Stimulated activated CD4-positive, alpha-beta T cell treated with anti-CD3 and anti-CD28 coated beads, TNF-alpha, amount 100 ng/mL, for 1 hour (primary cell): ENCODE measurements at places on chromosomes 5 and 9.

DNA sequence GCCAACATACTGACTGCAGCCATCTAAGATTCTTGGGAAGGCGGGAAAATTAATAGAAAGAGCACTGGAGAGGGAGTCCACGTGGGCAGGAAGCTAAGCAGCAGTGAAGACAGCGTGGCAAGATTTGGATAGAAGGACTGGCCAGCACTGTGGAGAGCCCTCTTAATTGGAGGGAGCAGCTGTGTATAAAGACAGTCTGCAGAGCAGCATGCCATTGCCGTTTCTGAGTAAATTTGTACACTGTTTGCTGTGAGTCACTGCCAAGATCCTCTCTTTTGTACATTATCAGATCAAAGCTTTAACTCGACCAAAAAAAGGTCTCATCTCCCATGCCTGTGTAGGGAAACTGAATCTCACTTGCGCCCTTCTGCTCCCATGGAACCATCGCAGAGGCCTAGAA is 45.3 kb downstream of the INSYN2B start:
- DNase-seq, result no peak

DNA sequence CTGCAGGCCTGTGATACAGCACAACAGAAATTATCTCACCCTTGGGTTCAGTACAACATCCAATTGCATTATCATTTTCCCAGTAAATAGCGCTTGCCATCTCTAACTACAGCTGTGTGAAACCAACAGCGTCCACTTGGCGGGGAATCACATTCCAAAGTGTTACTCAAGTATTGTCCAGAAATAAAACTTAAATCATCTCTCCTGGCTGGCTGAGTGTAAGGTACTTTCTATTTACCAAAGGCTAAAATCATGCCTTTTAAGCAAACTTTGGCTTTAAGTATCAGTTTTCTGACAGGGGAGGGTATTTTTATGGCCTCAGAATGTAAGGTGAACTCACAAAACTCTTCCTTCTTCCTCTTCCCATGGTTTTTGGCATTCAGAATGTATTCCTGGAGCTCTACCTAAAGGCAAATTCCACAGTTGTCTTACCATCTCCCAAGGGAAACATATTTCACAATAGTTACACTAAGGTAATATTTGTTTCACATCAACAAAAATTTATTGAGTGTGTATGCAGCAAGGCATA is 205.6 kb upstream of the MPDZ start:
- no peak for DNase-seq

- no peak for DNase-seq
These were observed 459.4 kb downstream of the ANXA1 start for GRCh38 chr9:73611032-73611431.

- no peak for DNase-seq
These were observed 122.2 kb downstream of the AUH start for GRCh38 chr9:91239367-91240111.

- DNase-seq, result no peak
These were observed 64.2 kb upstream of the SMIM23 start for GRCh38 chr5:171721464-171721863.

GRCh38 chr5:149094996-149095395 is 32.1 kb upstream of the SH3TC2 start:
- DNase-seq, result no peak

- no peak for DNase-seq
These were observed 1046.7 kb upstream of the C9orf72 start for GRCh38 chr9:28620011-28620410.

DNA sequence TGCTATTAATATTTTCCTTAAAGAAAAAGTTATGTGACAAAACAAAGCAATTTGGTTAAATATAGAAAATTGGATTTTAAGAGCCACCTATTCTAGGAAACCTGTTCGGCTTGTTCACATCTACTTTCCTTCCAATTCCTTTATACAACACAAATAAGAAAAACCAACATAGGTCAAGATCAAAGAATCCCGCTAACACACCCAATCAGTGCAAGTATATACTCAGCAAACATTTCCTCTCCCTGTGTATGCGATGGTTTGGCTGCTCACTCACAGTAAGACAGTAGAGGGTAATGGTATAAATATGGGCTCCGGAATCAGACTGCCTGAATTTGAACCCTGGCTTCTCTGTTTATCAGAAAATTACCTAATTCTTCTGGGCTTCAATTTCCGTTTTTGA is 757.5 kb upstream of the ZNF608 start:
- no peak for DNase-seq

DNA sequence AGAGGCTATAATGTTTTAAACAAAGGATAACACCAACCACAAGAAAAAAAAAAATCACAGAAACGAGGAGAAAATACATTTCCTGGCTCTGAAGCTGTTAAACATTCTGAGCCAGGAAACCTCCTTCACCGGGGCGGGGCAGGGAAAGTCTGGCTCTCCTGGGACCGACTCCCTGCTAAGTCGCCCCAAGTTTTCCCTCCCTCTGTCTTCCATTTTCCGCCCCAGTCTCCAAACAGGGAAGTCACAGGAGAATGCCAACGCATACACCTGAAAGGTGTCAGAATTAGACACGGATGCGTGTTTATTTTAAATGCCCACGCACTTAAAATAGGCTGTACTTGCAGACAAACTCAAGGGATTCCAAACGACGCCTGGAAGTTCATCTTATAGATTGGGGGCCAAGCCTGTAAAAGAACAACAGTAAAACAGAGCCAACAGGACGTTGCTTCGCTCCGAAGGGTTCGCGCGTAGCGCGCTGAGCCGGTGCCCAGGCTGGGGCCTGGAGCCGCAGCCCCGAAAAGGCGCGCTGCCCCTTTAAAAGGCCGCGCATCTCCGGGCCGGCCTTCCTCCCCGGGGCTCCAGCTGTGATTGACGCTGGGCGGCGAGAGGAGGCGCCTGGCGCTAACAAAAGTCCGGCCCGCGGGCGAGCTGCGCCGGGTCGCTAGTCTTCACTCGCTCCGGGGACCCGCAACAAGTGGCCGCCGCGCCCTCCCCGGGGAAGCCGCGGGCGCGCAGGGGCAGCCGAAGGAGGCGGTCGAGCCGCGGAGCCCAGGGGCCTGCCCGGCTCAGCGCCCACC is at the start of gene FBXL7:
Gene FBXL7 (plus strand): TSS at position 653 of the 797 bp plus-strand sequence.
- DNase-seq, result no peak

GRCh38 chr9:83403527-83404238 is 134.5 kb downstream of the FRMD3 start:
- no peak for DNase-seq

DNA sequence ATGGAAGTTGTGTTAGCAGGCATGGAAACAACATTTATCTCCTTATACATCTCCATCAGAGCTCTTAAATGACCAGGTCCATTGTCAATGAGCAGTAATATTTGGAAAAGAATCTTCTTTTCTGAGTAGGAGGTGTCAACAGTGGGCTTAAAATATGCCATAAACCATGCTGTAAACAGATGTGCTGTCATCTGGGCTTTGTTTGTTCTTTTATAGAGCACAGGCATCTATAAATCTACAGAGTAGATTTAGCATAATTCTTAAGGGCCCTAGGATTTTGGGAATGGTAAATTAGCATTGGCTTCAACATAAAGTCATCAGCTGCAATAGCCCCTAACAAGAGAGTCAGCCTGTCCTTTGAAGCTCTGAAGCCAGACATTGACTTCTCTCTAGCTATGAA is 7.7 kb upstream of the HRCT1 start:
- no peak for DNase-seq

DNA sequence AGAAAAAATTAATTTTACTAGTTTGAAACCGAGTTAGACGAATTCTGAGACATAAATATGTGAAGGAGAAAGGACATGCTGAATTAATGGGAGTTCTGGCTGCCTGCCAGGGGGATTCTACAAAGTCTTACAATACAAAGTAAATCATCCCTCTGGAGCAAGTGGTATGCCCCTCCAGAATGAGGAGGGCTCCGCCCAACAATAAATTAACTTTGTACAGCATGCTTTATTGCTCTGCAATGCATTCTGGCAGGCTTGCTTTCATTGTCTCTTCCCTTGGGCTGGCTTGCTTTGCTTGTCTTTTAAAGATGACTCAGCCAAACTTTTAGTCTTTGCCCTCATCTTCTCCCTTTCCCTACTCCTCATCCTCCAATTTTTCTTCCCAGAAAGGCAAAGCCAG is 11.7 kb upstream of the PCDHB1 start:
- no peak for DNase-seq

- DNase-seq, result no peak
These were observed 122.2 kb downstream of the CEMIP2 start for GRCh38 chr9:71646131-71646530.

- no peak for DNase-seq
These were observed 287.0 kb upstream of the ARRDC3 start for GRCh38 chr5:91670122-91670521.

DNA sequence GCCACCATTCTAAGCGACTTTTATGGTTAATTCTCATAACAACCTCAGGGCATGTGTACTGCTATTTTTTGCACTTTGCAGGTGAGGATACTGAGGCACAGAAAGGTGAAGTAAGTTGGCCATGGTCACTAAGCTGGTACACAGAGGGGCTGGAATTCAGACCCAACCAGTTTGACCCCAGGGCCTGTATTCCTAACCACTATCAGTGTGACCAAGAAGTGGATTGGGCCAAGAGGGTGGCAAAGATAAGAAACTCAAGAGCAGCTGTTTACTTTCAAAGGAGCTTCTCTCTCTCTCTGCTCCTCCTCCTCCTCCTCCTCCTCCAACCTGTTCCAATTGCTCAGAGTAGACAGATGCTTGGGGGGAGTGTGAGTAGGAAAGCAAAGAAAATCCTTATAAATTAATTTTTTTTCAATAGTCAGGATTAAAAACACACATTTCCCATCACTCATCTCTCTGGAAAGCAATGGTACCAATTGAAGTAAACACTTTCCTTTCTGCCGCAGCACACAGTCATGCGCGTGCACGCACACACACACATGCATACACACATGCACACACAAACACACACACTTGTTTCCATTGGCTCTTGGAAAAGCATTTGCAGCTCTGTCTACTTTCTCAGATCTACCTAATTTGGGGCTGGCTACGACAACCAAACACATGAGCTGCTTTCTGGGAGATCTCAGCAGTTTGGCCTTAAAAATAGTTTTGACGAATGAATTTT is 736.7 kb upstream of the WWC1 start:
- DNase-seq, result no peak

DNA sequence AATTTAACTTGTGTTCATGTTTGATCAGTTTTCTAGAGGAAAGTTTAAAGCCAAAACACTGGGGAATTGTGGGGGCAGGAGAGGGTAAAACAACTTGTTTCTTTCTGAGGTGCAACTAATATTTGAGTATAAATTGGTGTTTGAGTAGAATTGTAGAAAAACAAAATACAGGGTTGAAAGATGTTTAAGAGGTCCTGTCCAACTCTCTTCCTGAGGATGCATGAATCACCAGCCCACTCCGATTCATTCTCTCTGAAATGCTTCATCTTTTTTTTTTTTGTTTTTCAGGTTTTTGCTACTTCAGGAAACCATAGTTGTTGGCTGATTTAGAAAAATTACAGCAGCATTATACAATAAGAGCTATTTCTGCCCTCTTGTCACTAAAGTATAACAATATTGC is 42.4 kb upstream of the TMC1 start:
- DNase-seq, result no peak

DNA sequence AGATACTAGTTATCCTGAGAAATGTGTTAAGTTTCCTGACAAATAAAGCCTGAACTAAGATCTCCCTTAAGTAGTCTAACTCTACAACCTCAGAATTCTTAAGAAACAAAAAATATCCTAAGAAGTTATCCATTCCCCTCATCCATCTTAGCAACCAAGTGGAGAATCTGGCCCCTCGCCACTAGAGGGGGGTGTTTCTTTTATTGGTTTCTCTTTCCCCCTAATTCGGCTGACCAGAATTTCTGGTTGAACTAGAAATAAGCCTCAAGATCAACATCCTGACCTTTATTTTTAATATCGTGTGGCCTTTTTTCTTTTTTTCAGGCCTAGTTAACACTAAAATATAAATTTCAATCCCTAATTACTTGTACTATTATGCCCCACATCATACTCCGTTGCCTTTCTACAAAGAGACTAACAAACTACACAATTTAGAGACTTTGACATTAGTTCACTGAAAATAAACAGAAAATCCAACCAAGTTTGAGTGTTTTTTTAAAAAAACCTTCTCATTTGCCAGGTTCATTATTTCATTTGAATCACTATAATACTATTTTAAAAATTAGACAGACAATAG is 14.3 kb upstream of the NR4A3 start:
- DNase-seq, result no peak

- DNase-seq, result no peak
These were observed 88.4 kb upstream of the GPBP1 start for GRCh38 chr5:57085306-57086081.

DNA sequence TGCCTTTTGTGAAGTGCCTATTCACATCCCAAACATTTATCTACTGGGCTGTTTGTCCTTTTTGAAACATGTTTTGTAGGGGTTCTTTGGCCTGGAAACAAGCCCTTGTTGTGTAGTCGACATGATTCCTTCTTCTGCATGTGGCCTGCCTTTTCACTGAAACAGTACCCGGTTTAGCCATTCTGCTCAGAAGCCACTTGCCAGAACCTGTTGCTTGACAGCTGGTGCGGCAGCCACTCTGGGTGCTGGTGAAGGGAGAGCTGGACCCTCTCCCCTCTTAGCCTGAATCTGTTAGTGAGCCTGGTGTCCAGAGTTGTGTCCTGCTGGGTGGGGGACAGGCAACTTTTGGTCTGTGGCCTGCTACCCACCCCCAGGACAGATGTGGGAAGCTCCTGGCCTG is 128.8 kb upstream of the CACNA1B start:
- DNase-seq, result no peak

- peak; percentile 18 for DNase-seq
These were observed 724 bp upstream of the LYSMD3 start for GRCh38 chr5:90529939-90530677.

- DNase-seq, result no peak
These were observed 27.1 kb downstream of the ASPN start for GRCh38 chr9:92455217-92455616.

DNA sequence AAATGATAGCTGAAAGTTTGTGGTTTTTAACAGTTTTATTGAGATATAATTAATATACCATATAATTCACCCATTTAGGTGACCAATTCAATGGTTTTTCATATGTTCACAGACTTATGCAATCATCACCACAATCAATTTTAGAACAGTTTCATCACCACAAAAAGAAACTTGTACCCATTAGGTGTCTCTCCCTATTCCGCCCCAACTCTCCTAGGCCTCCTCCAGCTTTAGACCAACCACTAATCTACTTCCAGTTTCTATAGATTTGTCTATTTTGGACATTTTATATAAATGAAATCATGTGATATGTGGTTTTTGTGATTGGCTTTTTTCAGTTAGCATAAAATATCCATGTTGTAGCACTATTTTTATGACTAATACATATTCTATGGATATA is 38.6 kb downstream of the YTHDC2 start:
- no peak for DNase-seq

- DNase-seq, result no peak
These were observed 117.9 kb downstream of the SGCD start for GRCh38 chr5:156444753-156445291.

GRCh38 chr5:79685627-79686026 is 4.0 kb upstream of the CMYA5 start:
- no peak for DNase-seq

DNA sequence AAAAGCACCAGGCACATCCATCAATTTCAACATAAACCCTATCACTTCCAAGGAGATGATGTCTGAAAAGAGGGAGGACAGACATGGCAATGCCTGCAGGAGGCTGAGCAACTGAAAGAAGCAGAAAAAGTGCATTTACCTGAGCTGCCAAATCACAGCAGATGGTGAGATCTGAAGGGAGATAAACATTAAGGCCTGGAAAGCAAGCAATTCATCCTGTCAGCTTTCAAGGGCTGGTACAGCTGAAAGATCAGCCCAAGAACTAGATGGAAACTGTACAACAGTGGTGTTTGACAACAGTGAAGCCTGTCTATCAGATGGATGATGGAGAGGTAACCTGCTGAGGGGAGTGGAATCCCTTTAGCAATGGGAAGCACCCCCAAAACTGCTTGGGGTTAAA is 433.2 kb upstream of the ZNF608 start:
- no peak for DNase-seq

- DNase-seq, result no peak
These were observed 95.4 kb downstream of the NRG2 start for GRCh38 chr5:139947727-139948126.
